ENCODE measurements at places on chromosomes 11 and 22. TPM values are rescaled to one million over a fixed set of nuclear protein-coding genes. Genes with fewer than 3 reads are reported as not detected.

GRCh38 chr22:49699476-49699875 lies 128.2 kb downstream of the BRD1 start:
- no peak for DNase-seq

Gene CYTH4
- total RNA-seq: 0.07 TPM

- DNase-seq: no peak
Measured at GRCh38 chr11:76236092-76236999, 30.0 kb upstream of the WNT11 start.

DNA sequence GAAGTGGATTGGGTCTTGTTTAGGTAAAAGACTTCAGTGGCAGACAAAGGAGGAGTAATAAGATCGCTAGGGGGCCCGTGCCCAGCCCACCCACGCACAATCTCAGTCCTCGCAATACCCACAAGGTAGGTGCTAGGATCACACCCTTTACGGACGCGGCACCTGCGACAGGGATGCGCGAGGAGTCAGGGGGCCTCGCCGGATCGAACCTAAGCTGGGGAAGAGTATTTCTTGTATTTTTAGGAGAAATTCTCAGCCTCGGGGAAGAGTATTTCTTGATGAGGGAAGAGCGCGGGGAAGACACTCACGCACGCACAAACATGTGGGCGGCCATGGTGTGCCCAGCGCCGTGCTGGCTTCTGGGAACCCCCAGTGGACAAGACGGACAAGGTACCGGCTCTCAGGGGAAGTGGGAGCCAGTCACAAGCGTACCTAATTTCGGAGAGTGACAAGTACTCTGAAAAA lies 745 bp upstream of the FAM118A start:
- DNase-seq: no peak

DNA sequence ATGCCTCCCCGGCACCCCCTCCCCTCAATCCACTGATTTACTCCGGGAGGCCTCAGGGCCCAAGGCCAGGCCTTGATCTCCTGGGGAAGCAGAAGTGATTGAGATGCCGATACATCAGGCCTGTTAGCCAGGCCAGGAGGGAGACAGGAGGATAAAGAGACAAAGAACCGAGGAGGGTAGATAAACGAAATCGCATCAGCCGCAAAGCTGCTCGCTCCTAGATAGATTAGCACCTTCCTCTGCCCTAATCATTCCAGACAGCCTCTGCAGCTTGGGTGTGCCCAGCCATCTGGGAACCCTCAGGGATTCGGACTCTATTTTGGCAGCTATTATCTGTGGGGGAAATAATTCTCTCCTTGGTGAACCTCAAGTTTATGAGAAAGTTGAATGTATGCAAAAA lies 121.2 kb downstream of the ABTB2 start:
- no peak for DNase-seq

DNA sequence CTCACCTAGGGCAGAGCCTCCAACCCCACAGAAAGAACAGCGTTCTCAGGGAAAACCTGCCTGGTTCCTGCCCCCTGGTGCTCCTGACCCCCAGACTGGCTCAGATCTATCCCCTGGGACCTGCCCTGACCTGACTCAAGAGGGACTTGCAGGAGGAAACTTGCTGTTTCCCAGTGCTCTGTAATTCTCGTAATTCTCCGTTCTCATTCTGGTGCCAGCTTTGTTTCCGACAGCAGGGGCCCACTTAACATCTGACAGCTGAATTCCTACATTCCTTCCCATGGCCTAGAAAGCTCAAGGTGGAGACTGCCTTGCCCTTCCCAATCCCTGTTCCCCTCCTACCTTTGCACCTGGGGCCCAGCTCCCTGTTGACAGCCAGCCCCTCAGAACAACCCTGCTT lies 12.5 kb upstream of the CSF2RB start:
- DNase-seq: no peak

DNA sequence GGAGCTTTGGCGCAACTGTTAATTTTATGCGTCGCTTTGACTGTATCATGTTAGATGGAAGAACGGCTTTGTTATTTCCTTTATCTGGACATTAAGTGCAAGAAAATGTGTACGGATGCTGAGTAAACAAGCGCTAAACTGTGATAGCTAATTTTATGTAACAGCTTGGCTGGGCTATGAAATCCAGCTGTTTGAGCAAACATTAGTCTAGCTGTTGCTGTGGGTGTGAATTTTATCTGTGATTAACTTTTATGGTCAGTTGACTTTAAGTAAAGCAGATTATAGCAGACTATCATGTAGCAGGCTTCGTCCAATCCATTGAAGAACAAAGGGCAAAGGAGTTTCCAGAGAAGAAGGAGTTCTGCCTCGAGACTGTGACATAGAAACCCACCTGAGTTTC lies 14.0 kb downstream of the OR8A1 start:
- no peak for DNase-seq

DNA sequence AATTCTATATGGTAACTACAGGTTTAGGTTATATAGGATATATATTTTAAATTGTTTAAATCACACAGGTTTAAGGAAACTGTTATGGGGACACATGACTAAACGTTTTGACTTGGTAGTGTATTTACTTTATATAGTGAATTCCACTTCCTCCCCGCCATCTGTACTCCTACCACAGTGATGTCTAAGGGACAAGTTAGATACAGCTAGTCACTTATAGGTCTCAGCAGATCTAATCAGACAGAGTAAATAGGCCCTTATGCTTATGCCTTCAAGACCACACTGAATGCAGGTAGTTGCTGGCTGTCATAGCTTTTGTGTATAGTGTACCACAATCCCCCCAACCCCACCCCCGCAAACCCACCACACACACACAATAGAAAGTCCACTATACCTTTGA lies 8.2 kb downstream of the SESN3 start:
- DNase-seq: no peak

GRCh38 chr11:132220474-132220873 lies 850.1 kb downstream of the NTM start:
- no peak for DNase-seq

- DNase-seq: no peak
Measured at GRCh38 chr11:31676280-31676982, 134.7 kb downstream of the PAX6 start.

GRCh38 chr11:119434591-119435330 lies 11.8 kb upstream of the THY1 start:
- DNase-seq: no peak

- no peak for DNase-seq
Measured at GRCh38 chr11:123245567-123245966, 50.5 kb upstream of the CLMP start.

Gene BIK
- total RNA-seq: 12.4 TPM

Gene METTL15
- total RNA-seq: 9.1 TPM

GRCh38 chr11:123384116-123384515 lies 46.0 kb upstream of the GRAMD1B start:
- DNase-seq: no peak

- no peak for DNase-seq
Measured at GRCh38 chr11:69080257-69080995, 31.7 kb downstream of the TPCN2 start.

Gene MMP13
- total RNA-seq: 0.12 TPM

DNA sequence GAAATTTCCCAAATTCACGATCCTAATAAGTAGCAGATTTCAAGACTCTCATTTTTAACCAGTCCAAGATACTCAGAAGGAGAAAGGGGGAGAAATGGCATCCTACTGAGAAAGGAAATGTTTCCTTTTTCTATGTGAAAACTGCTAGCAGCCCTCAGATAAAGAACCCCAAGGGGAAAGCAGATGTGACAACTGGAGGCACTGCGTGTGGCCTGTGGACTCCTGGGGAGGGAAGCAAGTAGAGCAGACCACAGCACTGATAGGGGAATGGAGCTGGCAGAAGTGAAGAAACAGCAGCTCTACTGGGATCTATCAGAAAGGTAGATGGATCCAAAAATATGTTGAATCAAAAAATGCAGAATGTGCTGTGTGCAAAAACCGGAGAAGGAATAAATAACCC lies 239.7 kb upstream of the API5 start:
- no peak for DNase-seq

DNA sequence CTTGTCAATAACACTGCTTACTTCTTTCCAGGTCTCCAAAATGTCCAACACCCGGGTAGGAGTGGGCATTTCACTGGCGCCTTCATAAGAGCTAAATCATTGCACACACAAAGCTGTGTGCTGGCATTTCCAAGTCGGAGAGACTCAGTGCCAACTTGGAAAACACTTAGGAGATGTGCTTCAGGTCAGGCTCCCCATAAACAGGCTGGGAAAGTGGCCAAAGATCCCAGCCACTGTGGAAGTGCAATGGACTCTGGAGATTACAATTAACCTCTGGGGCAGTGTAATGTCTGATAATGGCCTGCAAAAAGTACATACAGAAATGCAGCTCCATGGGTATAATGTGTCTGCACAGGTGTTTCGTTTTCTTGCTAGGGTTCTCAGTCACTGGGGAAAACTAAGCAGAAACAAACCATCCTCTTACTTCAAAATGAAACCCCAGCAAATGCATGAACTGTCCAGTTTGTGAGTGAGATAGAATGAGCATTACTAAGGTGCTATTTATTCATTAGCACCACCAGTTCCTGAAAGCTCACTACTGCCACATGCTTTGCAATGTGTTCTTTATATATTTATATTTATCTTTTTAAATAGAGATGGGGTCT lies 79.0 kb downstream of the ABTB2 start:
- DNase-seq: no peak

DNA sequence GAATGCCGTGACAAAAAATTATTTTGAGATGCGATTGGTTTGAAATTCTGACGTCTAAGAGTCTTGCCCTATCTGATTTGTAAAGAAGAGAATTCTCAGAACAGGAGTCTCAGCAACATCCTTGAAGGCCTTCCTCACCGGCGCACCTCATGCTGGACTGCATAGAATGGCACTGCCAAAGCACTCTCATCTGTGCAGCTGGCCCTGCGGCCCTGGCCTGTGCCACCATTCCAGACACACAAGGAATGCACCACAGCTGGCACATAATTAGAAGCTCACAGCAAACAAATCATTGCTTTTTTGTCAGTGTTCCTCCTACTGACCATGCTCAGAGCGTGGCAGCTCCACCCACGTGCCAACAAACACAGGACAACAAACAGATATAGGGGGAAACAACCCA lies 166.0 kb downstream of the KIRREL3 start:
- no peak for DNase-seq

Gene OR4D5
- not detected for total RNA-seq

- DNase-seq: no peak
Measured at GRCh38 chr22:31962387-31963125, 18.2 kb downstream of the YWHAH start.

Gene EHF
- total RNA-seq: 17.1 TPM

DNA sequence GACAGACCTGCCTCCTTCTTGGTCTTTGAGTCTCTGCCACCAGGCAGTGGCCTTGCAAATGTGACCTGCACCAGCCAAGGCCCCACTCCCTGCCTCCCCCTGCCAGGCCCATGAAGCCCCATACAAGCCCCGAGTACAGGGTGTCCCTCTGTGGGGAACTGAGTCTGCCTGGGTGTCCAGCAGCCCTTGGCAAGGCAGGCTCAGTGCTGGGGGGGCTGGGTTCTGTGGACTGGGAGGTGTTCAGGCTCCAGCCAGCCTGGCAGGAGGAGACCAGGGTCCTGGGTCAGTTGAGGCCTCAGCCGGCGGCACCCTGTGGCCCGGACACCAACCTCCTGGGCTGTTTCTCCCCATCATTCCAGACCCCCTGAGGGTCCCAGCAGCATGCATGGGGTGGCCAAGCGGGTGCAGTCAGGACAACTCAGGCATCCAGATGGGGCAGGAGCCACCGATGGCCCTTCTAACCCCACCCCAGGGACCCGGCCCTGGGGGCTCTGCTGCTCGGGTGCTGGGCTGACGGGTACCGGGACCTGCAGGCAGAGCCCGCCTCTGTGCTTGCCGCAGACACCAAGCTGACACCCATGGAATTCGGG lies 5.7 kb downstream of the MUC5AC start:
- no peak for DNase-seq

DNA sequence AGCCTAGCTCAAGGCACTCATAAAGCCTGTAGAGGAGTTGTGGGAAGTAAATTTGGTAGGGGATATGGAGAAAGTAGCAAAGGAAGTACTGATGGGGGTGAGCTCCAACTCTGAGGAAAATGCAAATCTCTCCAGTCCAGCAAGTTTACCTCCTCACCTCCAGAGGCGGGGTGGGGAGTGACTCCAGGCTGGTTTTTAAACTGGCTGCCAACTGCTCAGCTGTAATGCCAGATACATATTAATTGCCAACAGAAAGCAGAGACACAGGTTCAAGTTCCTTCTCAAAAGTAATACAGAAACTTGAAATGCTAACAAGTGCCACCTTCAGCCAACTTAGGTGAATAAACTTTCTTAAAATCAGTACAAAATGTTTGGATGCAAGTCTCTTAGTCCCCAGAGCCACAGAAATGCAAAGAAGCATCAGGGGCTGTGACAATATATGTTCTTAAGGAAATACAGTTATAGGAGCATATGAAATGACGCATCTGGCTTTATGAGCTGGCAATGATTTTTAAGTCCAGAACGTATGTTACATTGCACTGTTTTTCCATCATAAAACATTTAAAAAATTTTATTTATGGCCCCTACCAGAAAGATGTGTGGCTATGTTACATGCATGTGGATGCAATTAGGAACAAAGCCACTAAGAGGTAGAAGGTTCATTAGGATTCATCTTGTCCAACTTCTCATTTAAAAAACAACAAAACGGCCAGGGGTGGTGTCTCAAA lies 436.4 kb upstream of the CCDC90B start:
- DNase-seq: no peak

DNA sequence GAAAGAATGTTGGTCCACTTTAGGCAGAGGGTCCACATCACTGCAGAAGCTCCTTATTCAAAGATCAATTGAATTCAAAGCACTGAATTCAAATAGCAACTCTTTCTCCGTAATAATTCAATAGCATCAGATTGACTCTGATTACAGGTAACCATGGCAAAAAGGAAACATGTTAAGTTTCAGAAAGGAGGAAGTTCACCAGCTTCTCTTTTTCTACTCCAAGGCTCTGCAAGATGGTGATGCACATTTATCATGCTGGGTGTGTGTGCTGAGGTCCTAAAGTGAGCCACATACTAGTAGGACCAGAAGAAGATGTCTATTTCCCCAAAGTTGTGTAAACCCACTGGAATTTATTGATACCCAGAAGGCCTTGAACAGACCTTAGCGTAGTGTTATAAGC lies 18.0 kb upstream of the DRD2 start:
- no peak for DNase-seq

DNA sequence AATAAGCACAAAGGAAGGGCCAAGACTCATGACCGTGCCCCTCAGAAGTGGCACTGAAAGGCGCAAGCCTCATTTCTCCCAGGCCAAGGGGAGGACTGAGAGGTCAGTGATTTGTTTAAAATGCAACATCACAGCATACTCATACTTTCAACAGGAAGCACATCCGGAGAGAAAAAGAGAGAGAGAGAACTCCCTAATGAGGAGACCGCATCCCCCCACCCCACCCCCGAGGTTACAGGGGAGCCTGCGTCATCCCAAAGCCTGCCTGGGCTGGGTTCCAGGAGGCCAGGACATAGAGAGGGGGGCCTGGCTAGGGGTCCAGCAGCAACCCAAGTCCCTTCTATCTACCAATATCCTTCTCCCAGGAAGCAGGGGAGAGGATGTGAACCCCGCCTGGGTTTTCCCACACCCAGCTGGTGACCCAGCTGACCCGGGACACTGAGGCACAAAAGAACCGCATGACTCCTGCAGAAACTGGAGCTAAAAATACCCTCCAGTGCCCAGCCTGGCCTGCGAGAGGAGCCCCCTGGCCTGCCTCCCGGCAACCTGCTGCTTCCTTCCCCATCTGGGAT lies 3.8 kb downstream of the CSNK1E start:
- no peak for DNase-seq

Gene ADAMTS8
- total RNA-seq: not detected

Measured in epithelial cell of proximal tubule (primary cell).